ENCODE measurements at places on chromosomes 1 and 21. TPM values are rescaled to one million over a fixed set of nuclear protein-coding genes. Genes with fewer than 3 reads are reported as not detected.

PCSK9 gene
- 0.25 TPM for total RNA-seq

SNAP47 gene
- 28.7 TPM for total RNA-seq

CSMD2 gene
- total RNA-seq, result 0.25 TPM

IVL gene
- 169 TPM for total RNA-seq

STUM gene
- 6.4 TPM for total RNA-seq

CNR2 gene
- not detected for total RNA-seq

LCE1D gene
- total RNA-seq, result not detected

GJA9 gene
- not detected for total RNA-seq

KCNE1 gene
- 2.2 TPM for total RNA-seq

C1orf226 gene
- 2.7 TPM for total RNA-seq

AADACL4 gene
- total RNA-seq, result not detected

MASP2 gene
- total RNA-seq, result not detected

CIART gene
- 6.6 TPM for total RNA-seq

ERG gene
- total RNA-seq, result 20.9 TPM

LAD1 gene
- 91.8 TPM for total RNA-seq

INPP5B gene
- total RNA-seq, result 31.2 TPM

TNNT2 gene
- total RNA-seq, result 9.8 TPM

OR2AK2 gene
- total RNA-seq, result not detected

SLC16A4 gene
- 6.4 TPM for total RNA-seq

ZNF648 gene
- not detected for total RNA-seq

AMY2B gene
- total RNA-seq, result 25.0 TPM

OR2T33 gene
- not detected for total RNA-seq

RIPPLY3 gene
- total RNA-seq, result not detected

LCE6A gene
- total RNA-seq, result not detected

All from vagina (tissue), 2 donors.